ENCODE measurements at places on chromosomes 4 and X. TPM values are rescaled to one million over a fixed set of nuclear protein-coding genes. Genes with fewer than 3 reads are reported as not detected.

The PPP1R2C gene
- not detected for total RNA-seq

The SLC16A2 gene
- 24.3 TPM for total RNA-seq

The FRMD7 gene
- 0.03 TPM for total RNA-seq

The CSN1S1 gene
- total RNA-seq: not detected

The ATOH1 gene
- not detected for total RNA-seq

The SULT1B1 gene
- 1.5 TPM for total RNA-seq

The FAM9B gene
- total RNA-seq: not detected

The SLC9B1 gene
- 0.76 TPM for total RNA-seq

The TSPAN7 gene
- 0.39 TPM for total RNA-seq

The PTPN13 gene
- 48.9 TPM for total RNA-seq

The SOX3 gene
- total RNA-seq: not detected

The CCSER1 gene
- 0.20 TPM for total RNA-seq

The YY2 gene
- 4.0 TPM for total RNA-seq

The ABLIM2 gene
- 2.7 TPM for total RNA-seq

The NFKB1 gene
- 27.4 TPM for total RNA-seq

The DUSP21 gene
- total RNA-seq: not detected

The NDP gene
- 17.2 TPM for total RNA-seq

The SPANXN4 gene
- total RNA-seq: not detected

The CABS1 gene
- total RNA-seq: not detected

The GLOD5 gene
- not detected for total RNA-seq

The TMEM47 gene
- 135 TPM for total RNA-seq

The FAM156B gene
- 12.3 TPM for total RNA-seq

The CXXC4 gene
- total RNA-seq: not detected

Measured in smooth muscle cell of the pulmonary artery (primary cell).